ENCODE measurements at places on chromosomes 6 and 20. TPM values are rescaled to one million over a fixed set of nuclear protein-coding genes. Genes with fewer than 3 reads are reported as not detected.

Gene CEP43
- 26.4 TPM for total RNA-seq

GRCh38 chr6:82872185-82872584, 193.5 kb downstream of the UBE3D start:
- DNase-seq = no peak
- no peak overlapping the region for H3K4me3 ChIP-seq
- no peak overlapping the region for H3K27ac ChIP-seq

Gene MARCKS
- total RNA-seq = 0.96 TPM

- H3K4me3 ChIP-seq = no peak overlapping the region
- H3K4me1 ChIP-seq = peaks cover 21% of the 10 kb centered on the region
- peaks cover 11% of the 10 kb centered on the region for H3K36me3 ChIP-seq
- no peak for DNase-seq
- peaks cover 5% of the 10 kb centered on the region for H3K27me3 ChIP-seq
Observed at GRCh38 chr6:26594131-26594498, 2.6 kb upstream of the ABT1 start.

Gene CDYL
- 31.7 TPM for total RNA-seq

- no peak overlapping the region for H3K27ac ChIP-seq
- no peaks in the 10 kb centered on the region for H3K27me3 ChIP-seq
- peak; percentile 55 for DNase-seq
- no peak overlapping the region for H3K4me3 ChIP-seq
- no peaks in the 10 kb centered on the region for H3K36me3 ChIP-seq
- peaks cover 8% of the 10 kb centered on the region for H3K4me1 ChIP-seq
Observed at GRCh38 chr20:44738813-44739477, 6.7 kb upstream of the KCNK15 start.

Gene TPBG
- total RNA-seq = not detected

Gene PAQR8
- total RNA-seq = 11.7 TPM

DNA sequence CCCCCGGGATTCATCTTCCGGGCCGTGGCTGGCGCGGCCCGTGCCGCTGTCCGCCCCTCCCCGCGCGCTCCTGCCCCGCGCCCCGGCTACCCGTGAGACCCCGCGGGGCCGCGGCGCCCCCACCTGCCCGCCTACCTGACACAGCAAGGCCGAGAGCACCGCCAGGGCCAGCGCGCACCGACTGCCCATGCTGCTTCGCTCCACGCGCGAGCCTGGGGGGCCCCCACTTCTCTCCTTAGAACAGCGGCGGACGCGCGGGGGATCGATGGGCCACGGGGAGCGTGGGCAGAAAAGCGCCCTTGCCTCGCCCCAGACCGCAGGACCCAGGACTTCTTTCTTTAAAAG, 955 bp downstream of the DLL1 start:
- H3K36me3 ChIP-seq = no peaks in the 10 kb centered on the region
- H3K27me3 ChIP-seq = peaks cover 46% of the 10 kb centered on the region
- no peak overlapping the region for H3K27ac ChIP-seq
- no peak for DNase-seq

Gene DEFB132
- total RNA-seq = not detected

GRCh38 chr20:11197851-11198250, 524.1 kb upstream of the JAG1 start:
- H3K27me3 ChIP-seq = no peaks in the 10 kb centered on the region
- no peaks in the 10 kb centered on the region for H3K36me3 ChIP-seq
- DNase-seq = no peak
- H3K4me1 ChIP-seq = no peaks in the 10 kb centered on the region
- no peak overlapping the region for H3K4me3 ChIP-seq

Gene CALHM4
- not detected for total RNA-seq

DNA sequence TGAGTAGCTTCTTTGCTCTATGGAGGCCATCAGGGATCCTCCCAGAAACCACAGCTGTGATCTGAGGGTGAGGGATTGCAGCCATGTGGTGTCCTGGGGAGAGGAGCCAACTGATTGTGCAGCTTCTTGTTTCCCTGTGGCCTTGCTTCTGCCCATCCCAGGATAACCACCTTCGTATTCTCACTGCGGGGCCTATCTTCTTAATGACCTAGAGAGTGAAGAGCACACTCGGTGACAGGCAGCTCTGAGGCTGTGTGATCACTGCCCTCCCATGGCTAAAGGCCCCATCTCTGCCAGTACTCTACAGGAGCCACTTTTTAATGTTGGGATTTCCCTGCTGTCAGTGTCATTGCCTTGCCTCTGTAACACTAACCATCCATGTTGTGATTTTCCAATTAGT, 5.3 kb upstream of the RAET1L start:
- H3K4me1 ChIP-seq = peaks cover 3% of the 10 kb centered on the region
- no peak overlapping the region for H3K27ac ChIP-seq
- H3K36me3 ChIP-seq = no peaks in the 10 kb centered on the region
- DNase-seq = no peak
- peaks cover 12% of the 10 kb centered on the region for H3K27me3 ChIP-seq

Gene KCNK15
- 0.09 TPM for total RNA-seq

- no peak overlapping the region for H3K4me3 ChIP-seq
- H3K27me3 ChIP-seq = no peaks in the 10 kb centered on the region
- H3K27ac ChIP-seq = no peak overlapping the region
- no peaks in the 10 kb centered on the region for H3K4me1 ChIP-seq
Observed at GRCh38 chr20:40050596-40050995, 638.4 kb downstream of the MAFB start.

Gene CHRNA4
- not detected for total RNA-seq

DNA sequence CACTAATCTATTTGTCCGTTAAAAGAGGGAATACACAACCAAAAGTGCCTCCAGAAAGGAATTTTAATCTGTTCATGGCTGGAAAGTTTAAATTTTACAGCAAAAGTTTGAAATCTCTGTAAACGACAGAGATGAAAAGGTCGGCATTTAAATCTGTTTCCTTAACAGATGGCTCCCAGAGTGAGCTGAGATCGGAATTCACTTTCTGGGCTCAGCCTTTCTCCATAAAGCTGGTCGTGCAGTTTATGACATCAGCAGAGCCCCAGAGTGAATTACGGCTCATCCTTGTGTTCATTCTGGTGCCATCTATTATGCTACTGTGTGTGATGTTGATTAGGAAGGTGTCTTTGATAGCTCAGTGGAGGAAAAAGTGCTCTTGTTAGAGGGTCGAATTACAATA, 117.6 kb upstream of the ZFP64 start:
- no peak overlapping the region for H3K27ac ChIP-seq
- H3K4me3 ChIP-seq = no peak overlapping the region
- peaks cover 38% of the 10 kb centered on the region for H3K4me1 ChIP-seq
- H3K36me3 ChIP-seq = no peaks in the 10 kb centered on the region

GRCh38 chr6:18081025-18081668, 41.3 kb downstream of the NHLRC1 start:
- no peak overlapping the region for H3K4me3 ChIP-seq
- DNase-seq = no peak
- no peaks in the 10 kb centered on the region for H3K36me3 ChIP-seq
- H3K27me3 ChIP-seq = no peaks in the 10 kb centered on the region
- H3K27ac ChIP-seq = no peak overlapping the region
- H3K4me1 ChIP-seq = no peaks in the 10 kb centered on the region

Gene OR2H2
- not detected for total RNA-seq

DNA sequence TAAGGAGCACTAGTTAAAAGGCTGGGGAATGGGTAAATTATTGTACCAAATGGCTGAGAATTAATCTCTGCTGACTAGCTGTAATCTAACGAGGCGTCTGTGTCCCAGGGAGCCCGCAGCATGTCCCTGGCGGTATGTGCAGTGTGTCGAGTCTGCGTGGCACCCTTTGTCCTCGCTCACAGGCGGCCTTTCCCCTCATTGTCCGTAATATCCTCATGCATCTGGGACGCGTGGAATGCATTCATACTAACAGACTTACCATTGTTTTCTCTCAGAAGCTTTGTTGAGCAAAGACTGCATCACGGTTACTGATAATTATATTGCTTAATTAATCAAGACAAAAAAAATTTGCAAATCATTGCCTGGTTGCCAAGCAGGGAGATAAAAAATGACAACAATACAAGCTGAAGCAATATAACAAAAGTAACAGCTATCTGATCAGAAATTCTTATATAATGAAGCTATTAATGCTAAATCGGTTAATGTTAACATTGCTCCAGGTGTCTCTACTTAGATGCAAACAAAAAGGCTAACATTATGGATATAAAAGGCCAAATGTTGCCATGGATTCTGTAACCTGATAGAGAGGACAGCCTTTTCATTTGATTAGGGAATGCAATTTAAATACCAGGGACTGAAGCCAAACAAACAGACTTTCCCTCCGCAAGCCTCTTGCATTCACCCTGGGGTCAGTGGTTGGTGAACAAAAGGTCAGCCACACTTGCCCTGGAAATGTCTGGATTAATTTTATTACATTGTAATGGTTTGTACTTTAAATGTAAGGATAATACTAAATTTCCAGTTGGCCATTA, 124.8 kb downstream of the INSM1 start:
- no peaks in the 10 kb centered on the region for H3K4me1 ChIP-seq
- peaks cover 1% of the 10 kb centered on the region for H3K36me3 ChIP-seq
- no peaks in the 10 kb centered on the region for H3K27me3 ChIP-seq
- no peak overlapping the region for H3K4me3 ChIP-seq
- DNase-seq = no peak

DNA sequence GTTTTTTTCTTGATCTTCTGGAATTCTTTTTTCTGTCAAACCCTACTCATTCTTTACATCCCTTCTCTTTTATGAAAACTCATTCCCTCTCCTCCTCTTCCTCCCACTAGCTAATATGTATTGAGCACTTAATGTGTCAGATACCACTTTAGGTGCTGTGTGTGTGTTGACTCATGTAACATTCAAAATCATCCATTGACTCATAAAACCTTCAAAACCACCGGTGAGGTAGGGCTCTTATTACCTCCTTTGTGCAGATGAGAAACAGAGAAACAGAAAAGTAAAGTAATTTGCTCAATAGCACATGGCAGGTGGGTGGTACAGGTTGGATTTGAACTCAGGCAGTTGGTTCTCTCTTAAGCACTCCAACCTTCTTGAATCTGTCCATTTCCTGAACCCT, 136.3 kb upstream of the NEDD9 start:
- H3K27ac ChIP-seq = no peak overlapping the region
- no peak for DNase-seq
- H3K4me1 ChIP-seq = peaks cover 28% of the 10 kb centered on the region
- no peak overlapping the region for H3K4me3 ChIP-seq
- no peaks in the 10 kb centered on the region for H3K36me3 ChIP-seq
- H3K27me3 ChIP-seq = no peaks in the 10 kb centered on the region

- no peak for DNase-seq
- H3K4me3 ChIP-seq = no peak overlapping the region
- H3K4me1 ChIP-seq = no peaks in the 10 kb centered on the region
Observed at GRCh38 chr6:125512621-125513020, 210.9 kb upstream of the HDDC2 start.

GRCh38 chr6:109081516-109082187, 13.0 kb downstream of the SESN1 start:
- no peaks in the 10 kb centered on the region for H3K36me3 ChIP-seq
- no peaks in the 10 kb centered on the region for H3K27me3 ChIP-seq
- no peaks in the 10 kb centered on the region for H3K4me1 ChIP-seq
- H3K27ac ChIP-seq = no peak overlapping the region

Gene PRPH2
- 0.15 TPM for total RNA-seq

GRCh38 chr6:408599-409102, 17.1 kb downstream of the IRF4 start:
- H3K27me3 ChIP-seq = no peaks in the 10 kb centered on the region
- peaks cover 19% of the 10 kb centered on the region for H3K4me1 ChIP-seq
- no peak overlapping the region for H3K27ac ChIP-seq
- no peaks in the 10 kb centered on the region for H3K36me3 ChIP-seq

DNA sequence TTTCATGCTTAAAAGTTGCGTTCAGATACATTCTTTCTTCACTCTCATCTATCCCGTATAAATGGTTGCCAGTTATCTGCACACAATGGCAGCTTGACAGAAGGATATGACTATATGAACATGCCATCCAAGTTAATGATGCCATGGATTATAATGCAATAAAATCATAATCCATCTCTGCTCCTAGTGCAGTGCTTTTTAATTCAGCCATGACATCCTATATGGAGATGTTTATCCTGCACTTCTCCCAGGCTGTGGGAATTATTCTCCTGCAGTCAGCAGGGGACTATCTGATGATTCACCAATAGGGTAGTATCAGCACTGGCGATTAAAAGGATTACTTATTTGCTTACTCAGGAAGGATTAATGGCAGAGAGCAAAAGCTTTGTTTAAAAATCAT, 273.8 kb downstream of the SAMD5 start:
- DNase-seq = no peak
- H3K4me1 ChIP-seq = no peaks in the 10 kb centered on the region
- no peaks in the 10 kb centered on the region for H3K36me3 ChIP-seq
- no peak overlapping the region for H3K4me3 ChIP-seq

DNA sequence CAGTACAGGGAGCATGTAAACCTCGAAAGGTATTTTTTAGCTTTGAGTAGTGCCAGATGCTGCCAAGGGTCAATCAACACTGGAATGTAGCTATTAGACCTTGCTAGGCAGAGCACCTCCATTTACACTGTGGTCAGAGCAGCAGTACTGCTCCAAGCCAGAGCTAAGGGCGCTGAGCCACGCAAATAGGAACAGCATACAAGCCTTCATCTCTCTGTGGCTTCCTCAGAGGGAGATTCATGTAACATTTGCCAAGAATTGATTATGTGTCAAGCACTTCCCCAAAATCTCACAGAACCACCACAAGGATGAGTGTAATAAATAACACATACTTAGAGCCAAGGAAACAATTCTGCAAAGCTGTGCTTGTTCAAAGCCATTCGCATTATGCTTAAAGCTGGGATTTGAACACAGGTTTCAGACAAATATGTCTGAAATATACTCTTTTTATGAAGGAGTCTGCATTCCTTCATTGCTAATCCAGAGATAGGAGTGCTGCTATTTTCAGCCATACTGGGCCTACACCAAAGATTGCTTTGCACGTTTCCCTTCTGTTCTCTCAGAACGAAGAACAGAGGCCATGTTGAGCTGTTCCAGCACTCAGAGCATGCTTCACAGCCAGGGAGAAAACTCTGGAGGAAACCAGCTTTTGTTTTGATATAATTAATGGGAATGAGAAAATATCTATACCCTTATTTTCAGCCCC, 97.7 kb downstream of the SLC16A10 start:
- no peaks in the 10 kb centered on the region for H3K27me3 ChIP-seq
- no peaks in the 10 kb centered on the region for H3K4me1 ChIP-seq
- no peaks in the 10 kb centered on the region for H3K36me3 ChIP-seq
- no peak overlapping the region for H3K4me3 ChIP-seq

DNA sequence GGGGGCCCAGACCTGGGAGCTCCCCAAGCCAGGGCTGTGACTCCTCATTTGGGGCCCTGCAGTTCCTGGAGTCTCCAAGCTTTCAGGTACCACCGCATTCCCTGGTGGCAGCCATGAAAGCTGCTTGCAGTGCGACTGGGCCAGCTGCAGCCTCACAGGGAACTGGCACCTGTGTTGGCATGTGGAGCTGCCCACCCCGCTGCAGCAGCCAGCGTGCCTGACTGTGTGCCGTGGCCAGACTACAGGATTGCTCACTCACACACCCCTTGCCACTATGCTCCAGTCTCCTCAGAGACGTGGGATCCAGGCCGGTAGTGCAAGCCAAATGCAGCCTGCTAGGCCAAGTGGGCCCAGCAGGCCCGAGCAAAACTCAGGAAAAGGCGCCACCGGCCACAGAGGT, 450.7 kb downstream of the COL12A1 start:
- no peaks in the 10 kb centered on the region for H3K4me1 ChIP-seq
- DNase-seq = no peak
- H3K36me3 ChIP-seq = no peaks in the 10 kb centered on the region
- H3K4me3 ChIP-seq = no peak overlapping the region
